Activated naive CD4-positive, alpha-beta T cell treated with Interleukin-2 at 50 U/mL for 16 hours (primary cell): ENCODE measurements at places on chromosomes 1 and 21.

DNA sequence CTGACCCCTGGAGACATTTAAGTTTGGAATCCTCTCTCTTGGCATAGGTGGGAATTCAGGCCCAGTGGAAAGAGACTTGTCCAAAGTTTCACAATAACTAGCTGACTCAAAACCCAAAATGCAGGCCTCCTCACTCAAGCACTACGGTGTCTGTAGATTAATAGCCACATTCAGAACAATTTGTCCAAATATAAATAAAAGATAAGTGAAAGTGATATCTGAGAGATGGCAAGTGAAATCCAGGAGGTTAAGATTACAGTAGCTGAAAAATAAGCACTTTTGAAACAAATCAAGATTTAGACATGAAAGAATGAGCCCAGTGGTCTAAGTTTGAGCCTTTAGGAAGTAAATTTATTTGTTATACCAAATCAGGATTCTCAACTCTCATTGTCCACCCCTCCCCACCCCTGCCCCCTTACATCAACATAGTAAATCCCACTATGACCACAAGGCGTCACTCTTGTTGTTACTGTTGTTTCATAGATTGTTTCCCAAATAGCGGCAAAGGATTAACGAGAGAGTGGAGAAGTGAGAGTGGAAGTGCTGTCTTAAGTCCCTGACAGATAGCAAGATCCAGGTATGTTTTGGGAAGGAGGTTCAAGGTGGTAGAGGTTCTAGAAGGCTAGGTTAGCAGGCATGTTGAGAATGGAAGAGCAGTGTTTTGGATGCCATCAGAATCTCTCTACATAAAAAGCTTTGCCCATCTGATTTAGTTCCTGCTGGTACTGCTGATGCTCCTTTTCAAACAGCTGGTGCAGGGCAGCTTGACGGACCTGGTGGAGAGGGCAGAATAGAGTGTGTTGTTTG, 7.1 kb upstream of the TPM3 start:
- no peak for DNase-seq

DNA sequence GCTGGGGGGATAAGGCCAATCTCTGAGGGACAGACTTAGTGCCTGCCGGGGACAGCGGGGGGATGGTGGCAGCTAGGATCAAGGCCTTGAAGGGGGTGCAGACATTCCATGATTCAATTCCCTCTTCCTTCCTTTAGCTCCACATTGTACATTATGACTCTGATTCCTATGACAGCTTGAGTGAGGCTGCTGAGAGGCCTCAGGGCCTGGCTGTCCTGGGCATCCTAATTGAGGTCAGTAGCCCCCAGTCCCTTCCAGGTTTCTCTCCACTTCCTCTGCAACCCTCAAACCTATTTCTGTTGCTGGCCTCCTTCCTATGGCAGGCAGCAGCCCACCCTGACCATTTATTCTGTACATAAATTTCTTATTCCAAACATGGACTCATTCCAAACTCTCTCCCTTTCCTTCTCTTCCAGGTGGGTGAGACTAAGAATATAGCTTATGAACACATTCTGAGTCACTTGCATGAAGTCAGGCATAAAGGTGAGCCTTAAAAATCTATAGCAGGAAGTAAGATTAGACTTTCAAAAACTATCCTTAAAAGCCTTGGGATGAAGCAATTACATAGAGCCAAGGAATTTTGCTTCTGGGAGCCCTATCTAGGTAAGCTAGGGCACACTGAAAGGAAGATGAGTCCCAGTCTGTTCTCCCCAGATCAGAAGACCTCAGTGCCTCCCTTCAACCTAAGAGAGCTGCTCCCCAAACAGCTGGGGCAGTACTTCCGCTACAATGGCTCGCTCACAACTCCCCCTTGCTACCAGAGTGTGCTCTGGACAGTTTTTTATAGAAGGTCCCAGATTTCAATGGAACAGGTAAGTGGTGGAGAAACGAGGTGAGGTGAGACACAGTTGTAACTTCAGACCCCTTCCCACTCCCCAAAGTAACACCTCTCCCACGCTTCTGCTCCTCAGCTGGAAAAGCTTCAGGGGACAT, 5.1 kb downstream of the CA14 start:
- no peak for DNase-seq

- no peak for DNase-seq
Measured at GRCh38 chr1:54405898-54406293, 298 bp downstream of the SSBP3 start.

GRCh38 chr1:99811075-99811474, 39.1 kb upstream of the AGL start:
- DNase-seq, result no peak

GRCh38 chr21:15453261-15453660, 276.5 kb upstream of the USP25 start:
- DNase-seq, result no peak

DNA sequence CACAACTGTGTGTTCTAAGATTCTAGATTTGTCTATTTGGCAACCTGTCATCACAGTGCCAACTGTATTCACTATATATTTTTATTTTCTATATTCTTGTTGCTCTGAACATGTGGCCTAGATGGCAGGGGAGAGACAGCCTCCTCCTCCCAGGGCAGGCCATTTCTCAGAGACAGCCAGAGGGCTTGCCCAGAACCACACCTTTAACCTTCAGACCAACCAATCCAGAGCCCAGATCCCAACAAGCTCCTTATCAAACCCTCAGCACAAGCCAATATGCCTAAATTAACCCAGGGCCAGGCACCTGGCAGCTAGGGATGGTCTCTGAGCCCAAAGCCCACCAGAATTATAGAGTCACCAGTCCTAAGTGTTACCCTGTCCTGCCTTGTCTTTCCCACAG, 19.3 kb downstream of the TRIM11 start:
- no peak for DNase-seq

DNA sequence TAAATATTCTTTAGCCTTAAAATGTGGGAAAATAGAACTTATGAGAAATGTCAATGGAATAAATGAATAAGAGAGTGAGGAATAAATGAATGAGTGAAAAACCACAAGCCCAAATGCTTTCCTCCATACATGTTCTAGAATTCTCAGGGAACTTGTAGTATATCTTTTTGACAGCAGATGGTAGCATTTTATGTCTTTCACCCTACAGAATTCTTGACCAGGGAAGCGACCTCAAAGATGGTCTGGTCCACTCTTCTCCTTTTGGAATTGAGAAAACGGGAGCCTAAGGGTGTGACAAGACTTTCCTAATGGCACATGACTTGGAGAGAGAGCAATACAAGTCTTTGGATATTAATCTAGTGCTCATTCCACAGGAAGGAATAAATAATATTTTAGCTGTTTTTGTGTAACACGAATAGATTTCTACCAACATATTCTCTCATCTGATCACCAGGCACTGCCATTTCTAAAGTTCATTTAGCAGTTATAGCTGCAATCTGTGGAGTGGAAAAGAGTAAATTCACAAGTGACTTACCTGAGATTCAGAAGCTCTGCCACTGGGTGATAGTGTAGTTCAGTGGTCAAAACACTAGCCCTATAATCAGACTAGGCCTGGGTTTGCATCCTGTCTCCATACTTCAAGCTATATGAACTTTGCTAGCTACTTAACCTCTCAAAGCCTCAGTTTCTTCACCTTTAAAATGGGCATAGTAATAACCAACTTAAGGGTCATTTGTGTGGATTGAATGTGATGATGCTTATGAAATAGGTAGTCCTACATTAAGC, 15.0 kb upstream of the F5 start:
- DNase-seq, result no peak

DNA sequence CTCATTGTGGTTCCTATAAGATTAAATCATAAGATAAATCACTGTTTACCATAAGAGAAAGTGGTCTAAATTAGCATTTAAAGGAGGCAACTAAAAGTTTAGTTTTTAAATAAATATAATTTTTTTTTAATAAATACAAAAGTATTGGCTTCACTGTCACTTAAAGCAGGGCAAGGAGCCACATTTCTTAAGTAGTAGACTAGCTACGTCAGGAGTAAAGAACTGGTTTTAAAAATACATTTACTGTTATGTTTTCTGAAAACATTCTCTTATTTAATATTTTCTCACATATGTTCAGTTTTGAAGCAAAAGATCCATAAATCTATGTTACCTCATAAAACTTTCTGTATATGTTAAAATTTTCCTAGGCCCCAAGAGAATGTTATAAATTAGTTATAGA, 2.2 kb downstream of the ANGPTL1 start:
- DNase-seq, result no peak

DNA sequence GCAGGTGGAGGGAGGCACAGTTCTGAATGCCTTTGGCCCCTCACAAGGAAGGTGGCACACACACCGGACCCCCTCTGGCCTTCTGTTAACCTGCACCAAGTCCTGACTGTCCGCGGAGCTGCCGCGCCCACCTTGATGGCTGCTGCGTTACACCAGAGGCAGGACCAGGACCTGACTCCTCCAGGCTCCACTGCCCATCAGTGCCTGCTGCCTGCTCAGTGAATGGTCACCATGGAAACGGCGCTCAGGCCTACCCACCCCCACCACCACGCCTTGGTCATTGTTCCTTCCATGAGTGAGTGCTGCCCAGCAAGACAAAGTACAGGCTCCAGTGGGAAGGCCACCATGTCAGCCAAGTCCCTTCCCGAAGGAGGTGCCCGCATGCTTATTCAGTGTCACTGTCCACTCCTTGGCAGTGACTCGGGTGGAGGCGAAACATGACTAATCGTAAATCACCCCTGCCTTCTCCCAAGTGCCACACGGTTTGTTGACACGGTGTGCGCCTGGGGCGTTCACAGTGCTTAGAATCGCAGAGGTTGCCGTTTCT, 57.3 kb downstream of the SLC37A1 start:
- no peak for DNase-seq

- no peak for DNase-seq
Measured at GRCh38 chr1:57440096-57440495, 16.2 kb upstream of the DAB1 start.
